Breast epithelium (tissue), 4 donors: ENCODE measurements at places on chromosomes 5 and 9. TPM values are rescaled to one million over a fixed set of nuclear protein-coding genes. Genes with fewer than 3 reads are reported as not detected.

DNA sequence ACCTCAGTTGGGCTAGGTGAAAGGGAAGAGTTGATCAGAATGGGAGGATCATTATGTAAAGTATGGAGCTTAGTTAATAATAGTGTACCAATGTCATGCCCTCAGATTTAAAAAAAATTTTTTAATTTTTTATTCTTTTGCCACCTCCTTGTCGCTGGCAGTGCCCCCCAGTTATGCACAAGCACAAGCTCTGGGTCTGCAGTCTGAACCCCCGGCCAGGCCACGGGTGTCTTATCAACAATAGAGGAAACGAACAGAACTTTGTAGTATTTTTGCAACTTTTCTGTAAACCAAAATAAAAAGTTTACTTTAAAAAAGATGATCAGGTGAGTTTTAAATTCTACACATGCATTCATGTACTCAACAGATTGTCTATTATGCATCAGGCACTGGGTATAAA, 1.4 kb upstream of the GM2A start:
- no peak for DNase-seq

GRCh38 chr9:127734247-127734746, 797 bp downstream of the TOR2A start:
- DNase-seq = no peak

DNA sequence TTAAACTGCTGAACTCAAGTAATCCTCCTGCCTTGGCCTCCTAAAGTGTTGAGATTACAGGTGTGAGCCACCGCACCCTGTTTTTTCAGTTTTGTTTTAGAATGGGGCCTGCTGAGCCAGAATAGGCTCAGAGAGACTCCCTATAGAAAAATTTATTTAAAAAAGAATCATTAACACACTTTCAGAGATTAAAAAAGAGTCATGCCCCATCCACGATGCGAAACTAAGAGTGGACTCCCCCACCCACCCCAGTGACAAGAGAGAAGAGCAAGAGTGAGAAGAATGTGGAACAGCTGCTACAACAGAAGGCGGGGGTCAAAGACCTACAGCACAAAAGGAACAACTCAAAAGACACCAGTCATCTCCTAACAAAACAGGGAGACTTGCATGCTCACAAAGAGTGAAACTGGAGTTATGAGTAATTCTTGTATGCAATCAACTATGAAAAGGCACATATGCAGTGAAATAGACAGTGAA, 47.2 kb downstream of the GLDC start:
- no peak for DNase-seq

The TIFAB gene
- total RNA-seq = not detected

The IFNK gene
- total RNA-seq = not detected

The FAM169A gene
- total RNA-seq = 1.6 TPM

DNA sequence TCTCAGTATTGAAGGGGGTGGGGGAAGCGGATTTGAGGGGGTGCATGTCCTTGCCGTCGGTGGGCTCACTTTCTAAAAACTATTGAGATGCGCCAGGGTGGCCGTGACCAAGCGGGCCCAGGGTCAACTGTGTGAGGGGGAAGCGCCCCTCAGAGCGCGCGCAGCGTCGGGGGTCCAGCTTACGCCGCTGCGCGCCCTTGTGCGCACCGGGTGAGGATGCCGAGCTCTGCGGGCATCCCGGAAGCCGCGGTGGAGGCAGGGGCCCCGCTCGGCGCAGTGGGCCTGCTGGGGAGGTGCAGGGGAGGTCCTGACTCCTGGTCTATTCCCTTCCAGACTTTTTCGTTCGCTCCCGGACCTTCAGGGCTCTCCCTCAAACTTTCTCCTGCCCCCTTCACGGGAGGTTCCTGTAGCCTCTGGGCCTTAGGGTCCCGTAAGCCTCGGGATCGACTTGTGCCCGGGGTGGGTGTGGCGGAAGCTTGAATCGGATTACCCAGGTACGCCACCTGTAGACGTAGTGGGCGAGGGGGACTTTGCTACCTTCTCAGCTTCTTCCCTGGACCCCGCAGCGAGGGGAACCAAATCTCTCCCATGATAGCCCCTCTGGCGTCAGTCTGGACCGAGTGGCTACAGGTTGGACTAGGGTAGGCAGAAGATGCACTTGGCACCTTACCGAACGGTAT, 2.5 kb upstream of the PRDM6 start:
- DNase-seq = no peak
